Mucosa of descending colon (tissue), 3 donors: ENCODE measurements at places on chromosomes 5 and 9.

GRCh38 chr5:100796851-100797250 lies 106.2 kb downstream of the ST8SIA4 start:
- no peak for DNase-seq

GRCh38 chr5:54214722-54215121 lies 95.7 kb downstream of the ARL15 start:
- DNase-seq, result no peak

DNA sequence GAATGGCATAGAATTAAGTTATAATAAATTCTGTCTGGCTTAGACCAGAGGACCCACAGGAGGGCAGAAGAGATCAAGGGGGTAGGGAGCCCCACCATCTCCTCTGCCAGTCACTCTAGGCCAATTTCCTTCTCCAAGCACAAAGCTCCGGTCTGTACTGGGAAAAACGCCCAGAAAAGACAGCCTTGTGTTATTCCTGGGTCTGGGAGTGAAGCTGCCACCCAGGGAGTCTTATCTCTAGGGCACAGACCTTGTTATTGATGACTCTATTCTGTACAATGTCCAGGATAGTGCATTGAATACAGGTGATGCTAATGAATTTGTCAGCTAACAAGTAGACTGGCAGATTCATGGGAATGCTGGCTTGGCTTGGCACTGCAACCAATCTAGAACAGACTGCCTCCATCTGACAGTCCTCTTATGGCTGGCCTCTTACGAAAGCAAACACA lies 60.7 kb downstream of the MED27 start:
- no peak for DNase-seq

- DNase-seq, result no peak
These were observed 148.0 kb downstream of the CEMIP2 start for GRCh38 chr9:71620331-71620730.

DNA sequence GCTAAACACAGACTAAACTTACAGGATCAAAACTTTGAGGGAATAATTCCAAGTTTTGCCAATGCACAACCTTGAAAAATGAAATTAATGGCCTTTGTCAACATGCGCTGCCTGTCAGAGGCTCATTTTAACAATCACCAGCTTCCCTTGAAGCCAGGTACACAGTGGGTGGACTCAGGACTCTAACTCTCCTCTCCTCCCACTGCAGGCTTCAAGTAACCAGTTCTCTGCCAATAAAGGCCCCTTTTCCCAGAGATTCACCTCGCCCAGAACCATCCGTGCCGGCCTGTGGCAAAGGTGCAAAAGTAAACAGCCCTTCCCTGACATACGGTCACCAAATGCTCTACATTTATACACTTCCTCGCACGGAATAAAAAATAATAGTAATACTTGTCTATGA lies 18.4 kb upstream of the FBP2 start:
- DNase-seq, result peak; percentile 55

DNA sequence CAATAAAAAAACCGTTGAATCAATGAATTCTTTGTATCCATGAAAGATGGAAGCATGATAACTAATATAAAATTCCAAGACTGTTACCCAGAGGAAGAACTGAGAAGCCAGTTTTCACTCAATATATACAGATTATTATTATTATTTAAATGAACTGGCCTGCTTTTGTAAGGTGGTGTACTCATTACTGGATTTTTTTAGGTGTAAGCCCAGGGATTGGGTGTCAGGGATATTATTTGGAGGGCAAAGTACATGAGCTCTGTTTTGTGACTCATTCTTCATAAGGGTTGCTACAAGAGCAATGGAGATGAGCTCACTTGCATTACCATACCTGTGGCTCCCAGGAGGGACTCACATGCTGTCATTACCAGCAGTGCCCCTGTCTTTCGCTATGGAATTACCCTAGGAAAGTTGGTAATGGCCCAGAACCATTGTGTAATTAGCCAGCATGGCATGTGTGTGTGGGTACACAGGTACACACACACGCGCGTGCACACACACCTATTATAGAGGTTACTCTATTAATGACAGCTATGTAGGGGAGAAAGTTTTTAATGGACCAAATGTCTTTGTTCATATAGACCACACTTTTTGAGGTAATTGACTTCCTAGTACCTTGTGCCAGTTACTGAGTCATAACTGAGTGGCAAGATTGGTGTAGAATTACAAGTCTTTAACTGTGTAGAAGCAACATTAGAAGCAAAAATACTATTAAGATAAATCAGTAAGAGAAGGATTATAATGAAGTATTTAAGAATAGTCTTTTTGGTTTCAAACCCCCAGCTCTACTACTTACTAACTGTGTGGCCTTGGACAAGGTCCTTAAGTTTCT lies 143.4 kb downstream of the GDNF start:
- no peak for DNase-seq

DNA sequence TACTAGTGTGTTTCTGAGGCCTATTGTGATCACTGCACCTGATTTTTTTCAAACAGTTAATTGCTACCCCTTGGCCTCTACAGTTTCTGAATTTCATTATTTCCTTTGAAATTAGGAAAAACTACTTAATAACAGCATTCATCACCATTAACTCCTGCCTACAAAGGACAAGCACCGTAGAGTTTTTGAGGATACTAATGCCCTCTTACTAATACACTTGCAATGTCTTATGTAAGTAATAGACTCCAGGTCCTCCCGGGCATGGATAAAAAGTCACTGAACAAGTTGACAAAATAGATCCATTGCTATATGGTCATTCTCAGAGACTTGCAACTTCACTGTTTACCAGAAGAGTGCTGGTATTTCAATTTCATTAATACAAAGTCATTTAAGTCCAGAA lies 1172.5 kb downstream of the CDH12 start:
- DNase-seq, result no peak

DNA sequence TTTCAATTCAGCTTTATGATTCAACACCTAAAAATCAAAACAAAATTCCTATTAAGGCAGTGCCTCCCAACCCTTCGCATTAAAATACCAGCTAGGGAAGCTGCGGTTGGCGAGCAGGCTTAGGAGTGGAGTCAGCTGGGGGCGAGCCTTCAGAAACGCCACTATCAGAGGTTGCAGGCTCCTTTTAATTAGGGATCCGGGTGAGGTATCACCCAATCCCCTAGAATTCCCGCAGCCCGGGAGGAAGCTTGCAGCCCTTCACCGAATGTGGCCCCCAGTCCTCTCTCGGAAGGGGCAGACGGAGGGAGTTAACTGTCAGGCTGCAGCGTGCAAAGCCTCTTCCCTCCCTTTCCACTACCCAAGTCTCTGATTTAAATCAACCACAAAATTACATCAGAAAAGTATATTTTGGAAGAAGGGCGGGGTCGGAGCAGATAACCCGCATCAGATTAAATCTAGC lies 1.7 kb downstream of the STC2 start:
- DNase-seq, result no peak

GRCh38 chr5:144089401-144090021 lies 80.9 kb downstream of the YIPF5 start:
- DNase-seq, result no peak

DNA sequence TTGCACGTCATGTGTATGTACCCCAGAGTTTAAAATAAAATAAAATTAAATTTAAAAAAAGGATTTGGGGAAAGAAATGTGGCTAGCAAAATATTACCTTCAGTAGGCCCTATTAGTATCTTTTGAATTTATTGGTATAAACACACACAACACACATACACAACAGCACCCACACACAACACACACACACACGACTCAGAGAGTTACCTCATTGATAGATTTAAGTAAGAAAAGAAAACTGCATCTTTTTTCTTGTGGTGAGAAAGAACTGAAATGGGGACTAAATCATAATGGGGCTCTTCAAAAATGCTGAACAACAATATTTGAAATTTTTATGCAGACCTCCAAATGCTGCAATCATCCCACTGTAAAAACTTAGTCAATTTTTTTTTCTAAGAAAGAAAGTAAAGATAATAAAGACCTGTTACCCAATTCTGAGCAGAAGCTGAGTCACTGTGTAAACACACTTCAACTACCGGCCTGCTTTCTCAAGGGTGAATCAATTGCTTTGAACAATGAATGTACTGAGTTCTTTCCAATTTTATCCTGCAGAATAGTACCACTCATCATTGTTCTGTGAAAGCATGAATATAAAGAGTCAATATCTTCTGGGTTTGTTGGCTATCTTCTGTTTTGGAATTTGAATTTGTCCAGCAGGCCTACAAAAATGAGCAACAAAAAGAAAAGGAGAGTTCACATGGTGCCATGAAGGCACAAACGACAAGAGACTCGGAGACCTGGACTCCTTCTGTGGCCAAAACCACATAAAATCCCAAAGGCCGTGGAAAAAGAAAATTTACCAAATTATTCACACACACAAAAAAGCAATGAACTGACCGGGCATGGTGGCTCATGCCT lies 57.9 kb upstream of the CCNG1 start:
- no peak for DNase-seq

DNA sequence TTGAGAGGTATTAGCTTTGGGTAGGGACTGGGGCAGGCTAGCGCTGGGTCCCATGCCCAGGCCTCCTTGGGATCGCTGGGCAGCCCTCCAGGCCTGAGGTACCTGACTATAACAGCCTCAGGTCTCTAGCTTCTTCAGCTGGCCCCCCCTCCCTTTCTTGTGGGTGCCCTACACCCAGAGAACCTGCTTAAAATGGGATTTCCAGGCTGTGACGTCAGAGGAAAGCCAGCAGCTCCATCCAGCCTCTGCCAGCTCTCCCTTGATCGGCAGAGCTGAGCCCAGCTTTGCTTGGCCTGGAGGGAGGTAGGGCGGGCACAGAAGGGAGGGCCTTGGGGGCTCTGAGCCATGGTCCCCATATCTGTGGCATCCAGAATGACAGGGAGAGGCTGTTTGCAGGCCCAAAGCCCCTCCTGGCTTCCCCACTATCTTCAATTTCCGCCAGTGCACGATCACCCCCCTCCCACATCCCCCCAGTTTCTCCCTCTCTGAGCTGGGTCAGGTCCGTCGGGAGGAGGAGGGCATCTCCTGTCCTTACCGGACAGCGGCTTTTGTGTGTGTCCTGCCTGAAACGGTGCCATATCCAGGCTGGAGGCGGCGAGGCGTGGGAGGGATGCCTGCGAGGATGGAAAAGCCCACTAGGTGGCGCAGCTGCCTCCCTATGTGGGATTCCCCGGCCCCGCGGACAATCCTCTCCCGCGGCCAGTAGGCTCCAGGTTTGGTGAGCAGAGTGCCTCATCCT lies 10.8 kb downstream of the REEP2 start:
- peak; percentile 84 for DNase-seq

DNA sequence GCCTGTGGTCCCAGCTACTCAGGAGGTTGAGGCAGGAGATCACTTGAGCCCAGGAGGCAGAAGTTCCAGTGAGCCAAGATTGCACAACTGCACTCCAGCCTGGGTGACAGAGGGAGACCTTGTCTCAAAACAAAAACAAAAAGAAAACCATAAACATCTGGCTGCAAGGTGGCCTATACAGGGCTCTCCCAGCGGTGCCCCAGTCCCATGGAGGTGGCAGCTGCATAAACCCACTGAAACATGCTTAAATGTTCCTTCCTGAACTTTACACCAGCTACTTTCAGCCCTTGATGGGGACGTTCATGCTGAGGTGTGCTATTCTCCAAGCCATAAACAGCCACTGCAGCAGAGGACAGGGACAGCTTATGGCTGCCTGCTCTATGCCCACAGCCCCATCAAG lies 35.6 kb downstream of the DROSHA start:
- DNase-seq, result no peak

GRCh38 chr9:111953444-111953843 lies 56.8 kb downstream of the UGCG start:
- DNase-seq, result no peak

DNA sequence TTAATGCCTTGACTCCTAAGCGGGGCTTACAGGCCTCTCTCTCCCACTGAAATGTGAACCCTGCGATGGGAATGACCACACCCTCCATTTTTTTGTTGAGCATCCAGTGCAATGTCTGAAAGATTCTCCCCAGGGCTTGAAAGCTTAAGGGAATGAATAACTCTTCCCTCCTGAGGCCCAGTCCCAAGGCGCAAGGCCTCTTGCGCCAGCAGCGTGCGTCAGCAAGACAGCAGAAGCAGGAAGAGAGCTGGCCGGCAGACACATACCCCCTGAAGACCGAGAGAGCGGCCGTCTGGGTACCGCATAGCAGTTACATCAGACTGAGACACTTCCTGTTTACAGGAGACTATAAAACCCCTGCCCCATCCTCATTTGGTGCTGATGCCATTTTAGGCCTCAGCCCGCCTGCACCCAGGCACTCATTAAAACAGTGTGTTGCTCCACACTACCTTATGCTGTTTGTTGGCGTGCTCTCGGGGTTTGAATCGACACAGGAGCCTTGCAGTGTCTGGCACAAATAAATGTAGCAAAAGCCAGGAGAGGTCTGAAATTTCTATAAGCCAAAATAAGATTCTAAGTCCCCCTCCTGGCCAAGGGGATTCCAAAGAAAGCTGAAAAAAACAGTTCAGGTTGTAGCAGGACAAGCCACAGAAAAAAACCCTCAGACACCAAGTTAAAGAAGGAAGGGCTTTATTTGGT lies 62.3 kb downstream of the GDNF start:
- DNase-seq, result no peak

GRCh38 chr5:170173227-170173626 lies 59.6 kb upstream of the C5orf58 start:
- DNase-seq, result no peak

GRCh38 chr5:120684749-120685415 lies 220.8 kb downstream of the PRR16 start:
- DNase-seq, result no peak

- DNase-seq, result no peak
These were observed 84.1 kb upstream of the SPATA31D4 start for GRCh38 chr9:81844131-81844567.

DNA sequence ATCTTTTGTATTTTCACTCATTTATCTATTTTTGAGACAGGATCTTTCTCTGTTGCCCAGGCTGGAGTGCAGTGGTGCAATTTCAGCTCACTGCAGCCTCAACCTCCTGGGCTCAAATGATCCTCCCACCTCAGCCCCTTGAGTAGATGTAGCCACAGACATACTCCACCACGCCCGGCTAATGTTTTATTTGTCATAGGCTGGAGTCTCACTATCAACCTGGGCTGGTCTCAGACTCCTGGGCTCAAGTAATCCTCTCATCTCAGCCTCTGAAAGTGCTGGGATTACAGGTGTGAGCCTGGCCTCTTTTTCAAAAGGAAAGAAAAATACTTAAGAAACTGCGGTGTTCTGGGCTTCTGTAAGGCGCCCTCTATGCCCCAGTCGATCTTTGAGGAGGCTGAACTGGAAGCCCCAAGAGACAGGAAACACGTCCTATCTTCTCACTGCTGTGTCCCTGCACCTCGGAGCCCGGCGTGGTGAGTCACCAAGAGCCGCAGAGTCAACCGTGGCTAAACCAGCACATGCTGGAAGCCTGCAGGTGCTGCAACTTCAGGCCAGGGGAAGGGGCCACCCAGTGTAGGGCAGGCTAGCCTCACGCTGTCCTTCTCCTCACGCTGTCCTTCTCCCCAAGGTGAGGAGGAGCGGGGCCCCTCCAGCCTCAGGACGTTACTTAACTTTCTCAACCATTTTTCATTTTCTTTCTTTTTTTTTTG lies 15.2 kb upstream of the LHX3 start:
- DNase-seq, result no peak

GRCh38 chr9:13360188-13360587 lies 80.7 kb upstream of the MPDZ start:
- DNase-seq, result no peak

DNA sequence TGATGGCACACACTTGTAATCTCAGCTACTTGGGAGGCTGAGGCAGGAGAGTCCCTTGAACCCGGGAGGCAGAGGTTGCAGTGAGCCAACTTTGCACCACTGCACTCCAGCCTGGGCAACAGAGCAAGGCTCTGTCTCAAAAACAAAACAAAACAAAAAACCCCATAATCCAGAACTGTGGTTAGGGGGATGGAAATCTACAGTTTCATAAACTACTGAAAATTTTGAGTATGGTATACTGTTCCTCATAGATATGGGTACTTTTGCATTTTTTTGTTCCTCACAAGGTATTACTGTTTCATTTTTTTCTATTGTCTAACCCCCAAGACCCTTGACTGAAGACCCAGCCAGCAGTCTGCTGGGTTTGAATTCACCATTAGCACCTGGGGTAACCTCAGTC lies 52.2 kb upstream of the MAP3K1 start:
- DNase-seq, result no peak
